CD4-positive, alpha-beta T cell treated with Interleukin-21 for 1 hour (primary cell): ENCODE measurements at places on chromosomes 7 and 10.

- no peak for DNase-seq
Observed at GRCh38 chr7:154638286-154638685, 364.6 kb downstream of the PAXIP1 start.

DNA sequence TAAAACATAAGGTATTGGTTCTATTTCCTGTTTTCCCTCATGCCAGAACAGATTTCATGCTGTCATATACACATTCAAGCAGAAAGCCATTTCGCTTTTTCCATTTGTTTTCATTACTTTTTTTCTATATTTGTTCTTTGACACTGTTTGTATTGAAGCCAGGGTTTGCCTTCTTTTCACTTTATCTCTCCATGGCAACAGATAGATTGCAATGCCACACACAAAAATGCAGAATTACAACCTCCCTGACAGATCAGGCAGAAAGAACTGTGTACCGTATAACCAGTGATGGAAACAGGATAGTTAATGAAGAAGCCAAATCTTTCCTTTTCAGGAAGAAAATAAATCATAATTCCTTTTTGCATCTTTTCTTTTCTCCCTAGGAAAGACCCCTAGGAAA, 103.0 kb upstream of the PCGF5 start:
- DNase-seq, result no peak

DNA sequence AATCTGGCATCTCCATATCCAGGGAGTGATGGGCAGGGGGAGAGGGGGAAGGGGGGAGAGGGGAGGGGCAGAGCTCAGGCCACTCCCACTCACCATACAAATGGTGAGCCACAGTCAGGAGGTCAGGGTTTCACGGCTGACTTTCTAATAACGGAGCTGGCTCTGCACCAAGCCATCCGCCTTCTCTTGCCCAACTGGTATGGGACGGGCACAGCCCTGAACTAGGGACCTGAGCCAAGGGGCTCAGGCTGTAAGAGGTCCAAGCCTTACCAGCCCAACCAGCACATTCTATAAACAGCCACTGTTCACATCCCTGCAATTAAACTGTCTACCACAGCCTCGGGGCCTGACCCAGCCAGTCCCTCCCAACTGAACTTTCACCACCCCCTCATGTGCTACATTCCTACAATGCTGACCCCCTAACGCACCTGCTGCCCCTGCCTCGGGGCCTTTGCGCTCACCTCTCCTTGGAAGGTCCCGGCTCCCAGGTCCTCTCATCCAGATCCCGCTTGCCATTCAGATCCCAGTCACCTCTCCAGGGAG, 32.5 kb downstream of the RGS10 start:
- no peak for DNase-seq

GRCh38 chr7:17556247-17556956, 257.9 kb downstream of the AHR start:
- no peak for DNase-seq

- DNase-seq, result no peak
Observed at GRCh38 chr7:120998996-120999565, 10.6 kb downstream of the CPED1 start.

GRCh38 chr7:144388950-144389349, 14.5 kb downstream of the NOBOX start:
- no peak for DNase-seq

GRCh38 chr7:24980534-24981170, 674 bp upstream of the OSBPL3 start:
- DNase-seq, result no peak
